ENCODE measurements at places on chromosomes 12 and 14. TPM values are rescaled to one million over a fixed set of nuclear protein-coding genes. Genes with fewer than 3 reads are reported as not detected.

Gene LETMD1
- total RNA-seq: 66.5 TPM

- H3K4me3 ChIP-seq: no peak overlapping the region
- no peaks in the 10 kb centered on the region for H3K36me3 ChIP-seq
- no peaks in the 10 kb centered on the region for H3K4me1 ChIP-seq
- DNase-seq: no peak
- no peaks in the 10 kb centered on the region for H3K27me3 ChIP-seq
These were observed 88.4 kb downstream of the DUSP6 start for GRCh38 chr12:89263900-89264299.

DNA sequence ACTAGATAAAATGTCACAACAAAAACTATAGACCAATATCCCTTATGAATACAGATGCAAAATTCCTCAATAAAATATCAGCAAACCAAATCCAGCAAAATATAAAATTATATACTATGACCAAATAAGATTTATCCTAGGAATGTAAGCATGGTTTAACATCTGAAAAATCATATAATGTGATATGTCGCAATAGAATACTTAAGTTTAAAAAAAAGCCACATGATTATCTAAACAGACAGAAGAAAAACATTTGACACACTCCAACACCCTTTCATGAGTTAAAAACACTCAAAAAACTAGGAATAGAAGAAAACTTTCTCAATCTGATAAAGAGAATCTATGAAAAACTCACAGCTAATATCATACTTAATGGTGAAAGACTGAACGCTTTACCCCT lies 20.3 kb downstream of the ANGEL1 start:
- peaks cover 47% of the 10 kb centered on the region for H3K36me3 ChIP-seq
- no peaks in the 10 kb centered on the region for H3K27me3 ChIP-seq
- no peak overlapping the region for H3K4me3 ChIP-seq
- no peaks in the 10 kb centered on the region for H3K4me1 ChIP-seq
- DNase-seq: no peak

GRCh38 chr12:64749461-64750200 lies 9.6 kb downstream of the GNS start:
- no peak for DNase-seq
- H3K27ac ChIP-seq: no peak overlapping the region
- no peaks in the 10 kb centered on the region for H3K4me1 ChIP-seq
- no peak overlapping the region for H3K4me3 ChIP-seq
- H3K27me3 ChIP-seq: no peaks in the 10 kb centered on the region

DNA sequence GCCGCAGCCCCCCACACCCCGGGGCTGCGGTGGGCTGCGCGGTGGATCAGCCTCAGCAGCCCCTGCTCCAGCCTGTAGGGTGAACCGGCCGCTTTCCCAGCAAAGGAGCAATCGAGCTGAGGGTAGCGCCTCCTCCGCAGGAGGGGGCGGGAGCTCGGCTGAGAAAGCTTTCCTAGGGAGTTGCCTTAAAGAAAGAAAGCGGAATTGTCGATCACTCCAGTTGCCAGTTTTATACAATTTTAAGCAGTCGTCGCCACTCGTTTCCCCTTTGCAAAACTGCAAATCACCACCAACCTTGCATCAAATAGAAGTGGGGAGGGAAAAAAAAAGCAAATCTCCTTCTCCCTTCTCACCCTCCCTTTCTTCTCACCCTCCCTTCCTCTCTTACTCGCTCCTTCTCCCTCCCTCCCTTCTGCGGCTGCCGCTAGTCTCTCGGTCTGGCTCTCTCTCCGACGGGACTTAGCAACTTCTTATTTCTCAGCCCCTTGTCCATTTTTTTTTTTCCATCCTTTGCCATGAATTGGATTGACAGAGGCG lies at the start of gene PDE3A:
Gene PDE3A (plus strand): TSS at position 424 of the 537 bp plus-strand sequence. CDS start 748 bp downstream, outside the sequence.
- peak; percentile 61 for DNase-seq
- H3K4me1 ChIP-seq: peaks cover 8% of the 10 kb centered on the region
- peak within 1 kb of the TSS; percentile 98 for H3K27ac ChIP-seq
- peak within 1 kb of the TSS; percentile 94 for H3K4me3 ChIP-seq

Gene ERO1A
- total RNA-seq: 44.3 TPM

GRCh38 chr14:81446279-81447007 lies 46.3 kb upstream of the STON2 start:
- no peaks in the 10 kb centered on the region for H3K27me3 ChIP-seq
- H3K4me1 ChIP-seq: peaks cover 16% of the 10 kb centered on the region
- DNase-seq: no peak
- H3K36me3 ChIP-seq: no peaks in the 10 kb centered on the region
- H3K27ac ChIP-seq: no peak overlapping the region

DNA sequence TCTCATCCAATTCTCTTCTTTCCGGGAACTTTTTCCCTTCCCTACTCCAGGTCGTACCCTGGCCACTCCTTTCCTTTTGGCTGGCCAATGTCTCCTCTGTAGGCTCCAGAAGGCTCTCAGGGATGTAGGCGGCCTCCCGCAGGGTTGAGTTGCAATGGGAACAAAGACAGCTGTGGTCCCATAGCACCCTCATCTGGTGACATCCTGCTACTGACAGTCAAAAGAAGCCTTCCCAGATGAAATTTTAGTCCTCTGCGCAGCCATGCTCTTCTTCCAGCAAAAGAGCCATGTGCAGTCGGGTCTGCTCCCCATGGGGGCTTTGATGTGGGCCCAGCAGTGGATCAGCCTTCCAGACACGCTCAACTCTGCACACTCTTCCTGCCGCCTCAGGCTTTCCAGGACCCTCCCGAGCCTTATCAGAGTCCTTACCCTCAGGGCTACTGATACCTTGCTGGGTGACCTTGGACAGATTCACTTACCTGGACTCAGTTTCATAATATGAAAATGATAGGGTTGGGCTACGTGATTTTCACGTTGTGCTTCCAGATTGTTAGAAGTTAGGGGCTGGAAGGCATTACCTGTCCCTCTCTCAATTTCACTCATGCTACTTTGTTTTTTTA lies 5.5 kb upstream of the CELA1 start:
- no peak overlapping the region for H3K27ac ChIP-seq
- H3K4me3 ChIP-seq: no peak overlapping the region
- H3K27me3 ChIP-seq: no peaks in the 10 kb centered on the region
- H3K4me1 ChIP-seq: peaks cover 4% of the 10 kb centered on the region

DNA sequence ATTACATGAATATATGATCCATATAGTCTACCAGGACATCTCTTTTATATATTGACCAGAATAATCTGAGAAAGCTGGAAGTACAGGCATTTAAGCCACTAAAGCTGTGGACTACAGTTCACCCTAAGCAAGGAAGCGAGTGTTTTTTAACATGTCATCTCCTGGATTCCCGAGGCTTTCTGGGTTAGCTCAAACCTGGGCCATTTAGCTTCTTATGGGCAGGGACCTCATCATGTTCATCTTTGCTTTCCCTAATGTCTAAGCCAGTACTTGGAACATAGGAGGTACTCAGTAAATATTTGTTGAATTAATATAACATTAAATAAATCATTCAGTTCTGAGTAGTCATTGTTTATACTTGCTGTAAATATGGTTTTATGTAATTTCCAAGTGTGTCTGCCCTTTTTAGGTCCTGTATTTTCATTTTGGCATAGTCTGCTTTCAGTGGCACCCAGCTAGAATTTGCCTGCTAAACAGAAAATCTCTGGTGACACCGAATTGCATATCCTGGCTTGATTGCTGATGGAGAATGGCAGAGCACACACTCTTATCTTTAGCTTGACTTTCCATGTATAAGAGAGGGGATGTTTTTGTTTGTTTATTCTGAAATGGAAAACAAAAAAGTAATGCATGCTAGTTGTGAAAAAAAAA lies 344.5 kb downstream of the ZFP36L1 start:
- peaks cover 9% of the 10 kb centered on the region for H3K4me1 ChIP-seq
- DNase-seq: no peak
- H3K36me3 ChIP-seq: no peaks in the 10 kb centered on the region
- H3K27me3 ChIP-seq: no peaks in the 10 kb centered on the region
- no peak overlapping the region for H3K4me3 ChIP-seq
- H3K27ac ChIP-seq: no peak overlapping the region

DNA sequence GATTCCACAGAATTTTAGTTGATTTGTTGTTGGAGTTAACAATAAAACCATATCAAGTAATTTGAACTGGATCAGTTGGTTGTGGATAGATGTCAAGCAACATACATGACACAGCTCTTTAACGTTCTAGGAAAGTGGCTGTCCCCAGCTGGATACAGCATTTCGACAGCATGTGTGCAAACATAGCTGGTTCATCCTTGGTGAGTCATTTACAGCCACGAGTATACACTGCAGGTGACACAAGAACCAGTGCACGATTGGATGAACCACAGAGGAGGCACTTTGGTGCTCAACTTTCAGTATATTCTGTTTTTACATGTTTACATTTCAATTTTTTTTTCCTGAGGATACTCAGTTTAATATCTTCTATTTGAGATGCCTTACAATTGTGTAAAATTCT lies 242.4 kb downstream of the TMEM117 start:
- DNase-seq: no peak
- H3K27me3 ChIP-seq: no peaks in the 10 kb centered on the region
- no peak overlapping the region for H3K27ac ChIP-seq
- no peak overlapping the region for H3K4me3 ChIP-seq
- no peaks in the 10 kb centered on the region for H3K36me3 ChIP-seq

Gene COL2A1
- 56.7 TPM for total RNA-seq

DNA sequence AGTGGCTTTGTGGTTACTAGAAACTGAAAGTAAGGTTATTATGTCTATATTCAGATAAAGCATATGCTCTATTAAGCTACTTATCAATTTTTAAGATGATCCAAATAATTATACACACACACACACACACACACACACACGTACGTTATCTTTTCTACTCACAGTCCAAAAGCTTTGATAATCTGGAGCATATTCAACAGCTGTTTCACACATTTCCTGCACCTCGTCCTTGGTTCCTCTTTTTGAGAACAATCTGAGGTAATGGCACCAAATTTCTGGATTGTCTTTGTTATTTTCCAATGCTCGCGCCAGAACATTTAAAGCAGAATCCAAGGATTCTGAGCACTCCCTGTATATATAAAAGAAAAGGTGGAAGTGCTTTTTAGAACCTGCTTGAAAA lies 37.5 kb downstream of the ZFC3H1 start:
- H3K4me1 ChIP-seq: no peaks in the 10 kb centered on the region
- H3K4me3 ChIP-seq: no peak overlapping the region
- peaks cover 32% of the 10 kb centered on the region for H3K36me3 ChIP-seq

Gene PPP4R4
- total RNA-seq: 13.9 TPM

GRCh38 chr12:127998988-127999387 lies 268.0 kb upstream of the TMEM132C start:
- H3K27ac ChIP-seq: no peak overlapping the region
- no peaks in the 10 kb centered on the region for H3K27me3 ChIP-seq
- H3K4me1 ChIP-seq: no peaks in the 10 kb centered on the region
- no peak overlapping the region for H3K4me3 ChIP-seq
- peak; percentile 26 for DNase-seq
- no peaks in the 10 kb centered on the region for H3K36me3 ChIP-seq

GRCh38 chr12:5258926-5259325 lies 173.0 kb upstream of the NTF3 start:
- H3K27me3 ChIP-seq: no peaks in the 10 kb centered on the region
- H3K4me3 ChIP-seq: no peak overlapping the region
- DNase-seq: no peak
- no peak overlapping the region for H3K27ac ChIP-seq
- no peaks in the 10 kb centered on the region for H3K36me3 ChIP-seq
- H3K4me1 ChIP-seq: no peaks in the 10 kb centered on the region

DNA sequence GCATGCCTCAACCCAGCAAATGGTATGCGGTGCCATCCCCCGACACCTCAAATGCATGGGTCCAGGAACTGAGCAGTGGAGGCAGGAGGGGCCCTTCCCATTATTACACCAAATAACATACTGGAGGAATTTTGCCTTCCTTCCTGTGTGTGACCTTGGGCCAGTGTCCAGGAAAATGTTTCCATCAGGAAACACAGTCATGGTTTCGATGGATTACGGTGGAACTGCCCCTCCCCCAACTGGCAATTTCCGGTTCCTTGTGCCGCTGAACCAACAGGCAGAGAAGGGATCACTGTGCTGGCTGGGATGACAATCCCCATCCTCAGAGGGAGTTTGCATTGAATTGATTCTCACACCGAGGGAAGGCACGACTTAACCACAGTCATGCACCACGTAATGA lies 9.1 kb upstream of the CDC42BPB start:
- DNase-seq: no peak
- H3K4me1 ChIP-seq: no peaks in the 10 kb centered on the region
- no peaks in the 10 kb centered on the region for H3K27me3 ChIP-seq
- H3K27ac ChIP-seq: no peak overlapping the region

DNA sequence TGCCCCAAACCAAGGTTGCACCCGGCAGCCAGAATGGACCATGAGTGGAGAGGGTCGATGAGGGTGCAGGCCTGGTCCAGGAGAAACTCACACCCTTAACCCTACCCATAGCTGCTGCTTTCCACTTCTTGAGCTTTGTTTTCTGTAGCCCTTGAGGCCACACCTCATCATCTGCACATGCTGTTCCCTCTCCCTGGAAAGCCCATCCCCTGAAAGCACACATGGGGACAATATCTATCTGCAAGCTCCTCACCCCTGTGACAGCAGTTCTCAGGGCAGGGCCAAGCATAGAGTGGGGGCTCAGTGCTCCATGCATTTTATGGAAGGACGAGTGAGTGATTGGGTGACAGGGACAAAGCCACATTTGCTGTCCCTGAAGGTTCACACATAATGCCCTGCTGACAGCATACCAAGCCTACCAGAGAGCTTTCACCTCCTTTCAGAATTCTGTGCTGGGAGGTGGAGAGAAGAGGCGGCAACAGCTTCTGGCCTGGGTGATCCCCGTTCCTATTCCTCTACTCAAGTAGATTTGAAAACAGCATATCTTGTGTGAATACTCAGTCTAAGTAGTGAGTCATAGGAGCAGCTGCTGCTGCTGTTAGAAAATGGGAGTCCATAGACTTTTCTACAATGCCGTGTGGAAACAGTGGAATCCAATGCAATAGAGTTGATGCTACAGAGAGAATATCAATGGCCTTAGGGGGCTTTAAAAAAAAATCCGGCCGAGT lies 44.6 kb downstream of the SRGAP1 start:
- no peak for DNase-seq
- no peak overlapping the region for H3K27ac ChIP-seq
- no peak overlapping the region for H3K4me3 ChIP-seq

- H3K4me1 ChIP-seq: no peaks in the 10 kb centered on the region
- no peak overlapping the region for H3K4me3 ChIP-seq
- DNase-seq: no peak
These were observed 186.7 kb upstream of the SLC38A2 start for GRCh38 chr12:46559311-46559710.

DNA sequence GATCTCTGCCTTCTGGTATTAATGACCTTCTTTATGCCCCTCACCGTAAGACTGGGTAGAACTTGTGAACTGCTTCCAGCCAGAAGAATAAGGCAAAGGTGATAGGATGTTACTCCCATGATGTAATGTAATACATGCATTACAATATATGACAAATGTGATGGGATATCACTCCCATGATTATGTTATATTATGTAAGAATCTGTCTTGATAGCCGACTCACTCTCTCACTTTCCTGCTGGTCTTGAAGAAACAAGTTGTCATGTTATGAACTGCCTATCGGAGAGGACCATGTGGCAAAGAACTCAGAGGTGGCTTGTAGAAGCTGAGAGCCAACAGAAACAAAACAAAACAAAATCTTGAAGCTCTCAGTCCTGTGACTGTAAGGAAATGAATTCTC lies 30.6 kb upstream of the OSBPL8 start:
- H3K36me3 ChIP-seq: no peaks in the 10 kb centered on the region
- H3K4me3 ChIP-seq: no peak overlapping the region
- no peak overlapping the region for H3K27ac ChIP-seq
- no peak for DNase-seq

- no peak overlapping the region for H3K27ac ChIP-seq
- H3K4me1 ChIP-seq: no peaks in the 10 kb centered on the region
- no peak for DNase-seq
- H3K36me3 ChIP-seq: peaks cover 31% of the 10 kb centered on the region
- H3K4me3 ChIP-seq: no peak overlapping the region
- no peaks in the 10 kb centered on the region for H3K27me3 ChIP-seq
These were observed 67.5 kb downstream of the NIN start for GRCh38 chr14:50763382-50764007.

Gene CMKLR1
- 12.0 TPM for total RNA-seq

Gene ANO4
- 14.5 TPM for total RNA-seq
